Natural killer cell treated with Interleukin-12 subunit alpha and Interleukin-12 subunit beta and Interleukin-15 and Interleukin-18, amount 100 ng/mL, for 72 hours (primary cell): ENCODE measurements at places on chromosomes 6 and 20.

- no peak overlapping the region for H3K4me3 ChIP-seq
- H3K27ac ChIP-seq: no peak overlapping the region
- peaks cover 3% of the 10 kb centered on the region for H3K4me1 ChIP-seq
- H3K36me3 ChIP-seq: no peaks in the 10 kb centered on the region
- DNase-seq: no peak
- no peaks in the 10 kb centered on the region for H3K27me3 ChIP-seq
Measured at GRCh38 chr6:169167581-169168301, 85.9 kb downstream of the THBS2 start.

DNA sequence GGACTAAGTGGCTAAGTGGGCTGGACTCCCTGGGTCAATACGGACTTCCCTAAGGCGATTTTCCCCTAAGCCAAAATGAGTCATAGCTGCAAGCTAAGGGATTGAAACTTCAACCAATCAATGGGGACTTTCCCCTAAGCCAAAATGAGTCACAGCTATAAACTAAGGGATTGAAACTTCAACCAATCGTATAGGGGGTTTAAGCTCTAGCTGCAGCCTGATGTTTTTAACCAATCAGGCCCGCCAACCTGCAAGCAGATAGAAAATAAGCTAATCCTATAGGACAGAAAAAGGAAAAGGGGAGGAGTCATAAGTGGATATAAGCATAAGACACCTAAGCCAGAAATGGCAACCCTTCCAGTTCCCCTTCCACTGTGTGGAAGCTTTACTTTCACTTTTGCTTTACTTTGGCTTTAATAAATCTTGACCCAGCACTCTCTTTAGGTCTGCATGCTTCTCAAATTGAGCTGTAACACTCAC is 655.0 kb upstream of the HS3ST5 start:
- peaks cover 5% of the 10 kb centered on the region for H3K36me3 ChIP-seq
- DNase-seq: no peak
- H3K4me1 ChIP-seq: no peaks in the 10 kb centered on the region
- peak overlapping the region; percentile 61 for H3K4me3 ChIP-seq
- no peak overlapping the region for H3K27ac ChIP-seq

- DNase-seq: no peak
- H3K27me3 ChIP-seq: peaks cover 29% of the 10 kb centered on the region
- no peak overlapping the region for H3K4me3 ChIP-seq
- no peak overlapping the region for H3K27ac ChIP-seq
- H3K36me3 ChIP-seq: no peaks in the 10 kb centered on the region
Measured at GRCh38 chr6:154440422-154441043, 70.0 kb downstream of the CNKSR3 start.

- no peaks in the 10 kb centered on the region for H3K4me1 ChIP-seq
- peaks cover 24% of the 10 kb centered on the region for H3K36me3 ChIP-seq
- H3K27me3 ChIP-seq: peaks cover 13% of the 10 kb centered on the region
- no peak for DNase-seq
Measured at GRCh38 chr20:33947709-33948295, 45.9 kb upstream of the RALY start.

GRCh38 chr20:62225820-62226635 is 6.0 kb upstream of the HRH3 start:
- H3K27ac ChIP-seq: no peak overlapping the region
- H3K4me1 ChIP-seq: no peaks in the 10 kb centered on the region
- no peaks in the 10 kb centered on the region for H3K36me3 ChIP-seq
- no peak overlapping the region for H3K4me3 ChIP-seq
- H3K27me3 ChIP-seq: peaks cover 23% of the 10 kb centered on the region

GRCh38 chr6:87993356-87993755 is 54.3 kb upstream of the SPACA1 start:
- no peaks in the 10 kb centered on the region for H3K36me3 ChIP-seq
- H3K27me3 ChIP-seq: peaks cover 15% of the 10 kb centered on the region
- H3K27ac ChIP-seq: no peak overlapping the region
- H3K4me3 ChIP-seq: no peak overlapping the region
- H3K4me1 ChIP-seq: no peaks in the 10 kb centered on the region
- no peak for DNase-seq

DNA sequence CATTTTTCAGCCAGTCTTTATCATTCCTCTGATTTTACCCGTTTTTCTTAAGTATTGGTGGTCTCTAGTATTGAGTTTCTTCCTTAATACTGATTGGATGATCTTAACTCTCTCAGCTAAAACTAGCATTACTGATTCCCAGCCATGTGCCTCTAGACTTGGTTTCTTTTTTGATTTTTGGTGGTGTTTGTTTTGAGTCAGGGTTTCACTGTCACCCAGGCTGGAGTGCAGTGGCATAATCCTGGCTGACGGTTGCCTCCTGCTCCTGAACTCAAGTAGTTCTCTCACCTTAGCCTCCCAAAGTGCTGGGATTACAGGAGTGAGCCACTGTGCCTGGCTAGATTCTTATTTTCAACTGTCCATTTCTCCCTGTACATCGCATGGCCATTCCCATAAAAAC is 24.9 kb downstream of the DPPA5 start:
- no peaks in the 10 kb centered on the region for H3K4me1 ChIP-seq
- H3K4me3 ChIP-seq: no peak overlapping the region
- H3K27me3 ChIP-seq: peaks cover 25% of the 10 kb centered on the region
- H3K36me3 ChIP-seq: no peaks in the 10 kb centered on the region

DNA sequence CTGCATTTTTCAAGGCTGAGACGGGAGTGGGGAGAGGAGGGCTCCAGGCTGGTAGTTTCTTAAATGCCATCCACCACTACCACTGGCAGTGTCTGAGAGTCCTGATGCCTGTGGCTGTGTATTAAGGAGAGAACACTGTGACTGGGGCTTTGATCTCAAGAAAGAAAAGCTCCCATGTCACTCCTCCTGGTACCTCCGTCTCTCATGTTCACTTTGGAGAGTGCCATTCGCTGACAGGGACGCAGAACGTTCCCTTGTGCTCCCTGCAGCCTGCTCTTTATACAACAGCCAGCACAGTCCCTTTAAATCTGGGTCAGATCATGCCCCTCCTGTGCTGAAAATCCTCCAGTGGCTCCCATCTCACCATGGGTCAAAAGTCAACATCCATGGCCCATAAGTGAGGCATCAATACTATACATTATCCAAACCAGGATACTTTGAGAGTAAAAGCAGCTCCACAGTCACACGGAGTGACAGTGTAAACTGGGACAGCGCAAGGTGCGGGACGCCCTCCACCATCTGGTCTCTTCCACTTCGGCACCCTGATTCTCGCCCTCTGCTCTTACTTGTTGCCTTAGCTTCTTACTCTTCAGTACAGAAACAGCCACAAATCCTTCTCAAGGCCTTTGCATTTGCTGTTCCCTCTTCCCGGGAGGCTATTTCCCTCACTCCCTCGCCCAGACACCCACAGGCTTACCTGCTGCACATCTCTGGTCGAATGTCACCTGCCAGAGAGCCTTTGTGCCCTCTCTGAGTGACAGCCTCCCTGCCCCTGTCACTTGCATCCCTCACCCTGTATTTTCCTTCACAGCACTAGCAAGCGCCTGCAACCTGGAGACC is 20.0 kb downstream of the PDYN start:
- no peak overlapping the region for H3K27ac ChIP-seq
- no peak for DNase-seq
- no peaks in the 10 kb centered on the region for H3K36me3 ChIP-seq
- H3K27me3 ChIP-seq: peaks cover 63% of the 10 kb centered on the region
- H3K4me1 ChIP-seq: no peaks in the 10 kb centered on the region
- no peak overlapping the region for H3K4me3 ChIP-seq

DNA sequence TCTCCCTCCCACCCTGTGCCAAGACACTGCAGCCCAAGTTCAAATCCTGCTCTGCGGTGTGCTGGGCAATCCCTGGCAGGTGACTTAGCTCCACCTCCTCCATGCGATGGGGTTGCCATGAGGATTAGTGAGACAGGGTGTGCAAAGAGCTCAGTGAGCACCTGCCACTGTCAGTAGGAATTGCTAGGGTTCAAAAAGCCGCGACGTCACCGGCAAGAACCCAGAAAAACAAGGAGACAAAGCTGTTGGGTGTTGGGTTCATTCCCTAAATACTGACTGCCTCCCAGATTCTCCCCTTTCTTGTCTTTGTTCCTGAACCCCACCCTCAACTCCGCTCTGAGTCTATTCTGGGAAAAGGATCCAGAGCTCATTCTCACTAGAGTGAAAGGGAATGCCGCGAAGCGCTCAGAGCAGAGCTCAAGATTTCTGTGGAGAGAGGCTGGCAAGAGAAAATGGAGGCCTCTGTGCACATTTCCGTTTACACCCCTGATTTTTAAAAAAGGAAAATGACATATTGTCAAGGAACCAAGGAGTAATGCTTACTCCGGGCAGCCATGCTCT is 13.3 kb downstream of the PMEPA1 start:
- no peak for DNase-seq
- H3K4me1 ChIP-seq: peaks cover 9% of the 10 kb centered on the region
- no peak overlapping the region for H3K27ac ChIP-seq
- H3K27me3 ChIP-seq: peaks cover 16% of the 10 kb centered on the region
- no peak overlapping the region for H3K4me3 ChIP-seq
- H3K36me3 ChIP-seq: no peaks in the 10 kb centered on the region

- no peak overlapping the region for H3K4me3 ChIP-seq
- H3K4me1 ChIP-seq: peaks cover 5% of the 10 kb centered on the region
- H3K27me3 ChIP-seq: peaks cover 6% of the 10 kb centered on the region
- DNase-seq: no peak
Measured at GRCh38 chr6:166514196-166514595, 72.3 kb downstream of the RAMACL start.

GRCh38 chr20:1283522-1284510 is 17.7 kb downstream of the SNPH start:
- H3K27me3 ChIP-seq: no peaks in the 10 kb centered on the region
- H3K36me3 ChIP-seq: no peaks in the 10 kb centered on the region
- no peak for DNase-seq
- H3K4me3 ChIP-seq: no peak overlapping the region
- no peak overlapping the region for H3K27ac ChIP-seq

- H3K27ac ChIP-seq: no peak overlapping the region
- peaks cover 10% of the 10 kb centered on the region for H3K4me1 ChIP-seq
- no peak for DNase-seq
- no peak overlapping the region for H3K4me3 ChIP-seq
Measured at GRCh38 chr20:24630486-24631172, 161.2 kb downstream of the SYNDIG1 start.

- no peaks in the 10 kb centered on the region for H3K4me1 ChIP-seq
- H3K4me3 ChIP-seq: no peak overlapping the region
- H3K27ac ChIP-seq: no peak overlapping the region
- H3K36me3 ChIP-seq: no peaks in the 10 kb centered on the region
Measured at GRCh38 chr6:24534329-24534728, 39.6 kb downstream of the ALDH5A1 start.

DNA sequence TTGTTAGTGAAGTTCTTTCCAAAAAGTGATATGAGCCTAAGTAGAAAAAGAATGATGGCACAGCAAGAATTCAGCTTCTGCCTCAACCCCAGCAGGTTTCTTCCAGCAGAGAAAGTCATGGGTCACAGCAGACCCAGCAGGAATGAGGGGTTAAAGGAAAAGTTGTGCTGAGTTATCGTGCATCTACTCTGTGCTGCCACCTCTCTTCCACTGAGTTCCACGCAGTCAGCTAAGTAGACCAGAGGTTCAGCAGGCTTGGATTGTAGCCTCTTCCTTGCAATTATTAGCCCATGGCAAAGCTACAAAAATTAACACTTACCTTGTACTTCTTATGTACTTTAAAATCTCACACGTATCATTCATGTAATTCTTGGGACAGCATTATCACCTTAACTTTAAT is 510.8 kb downstream of the PTPRT start:
- H3K36me3 ChIP-seq: no peaks in the 10 kb centered on the region
- no peaks in the 10 kb centered on the region for H3K27me3 ChIP-seq
- H3K4me3 ChIP-seq: no peak overlapping the region
- H3K27ac ChIP-seq: no peak overlapping the region

GRCh38 chr6:18680842-18681241 is 293.7 kb downstream of the RNF144B start:
- no peak overlapping the region for H3K27ac ChIP-seq
- no peaks in the 10 kb centered on the region for H3K36me3 ChIP-seq
- H3K4me3 ChIP-seq: no peak overlapping the region
- H3K4me1 ChIP-seq: no peaks in the 10 kb centered on the region
- H3K27me3 ChIP-seq: no peaks in the 10 kb centered on the region
- no peak for DNase-seq

DNA sequence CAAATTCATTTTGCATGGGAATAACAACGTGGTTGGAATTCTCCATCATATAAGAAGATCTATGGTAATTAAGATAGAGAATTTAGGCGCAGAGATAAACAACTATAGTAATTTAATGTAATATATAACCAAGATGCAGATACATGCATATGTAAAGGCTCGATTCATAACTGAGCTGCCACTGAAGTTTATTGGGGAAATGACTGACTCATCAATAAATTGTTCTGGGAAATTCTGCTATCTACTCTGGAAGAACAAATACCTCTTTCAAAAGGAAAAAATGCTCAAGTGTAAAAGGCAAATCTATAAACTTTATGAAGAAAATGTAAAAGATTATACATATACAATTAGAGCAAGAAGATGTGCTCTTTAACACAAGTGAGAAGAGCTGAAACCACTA is 596.4 kb downstream of the MMUT start:
- H3K27me3 ChIP-seq: no peaks in the 10 kb centered on the region
- no peaks in the 10 kb centered on the region for H3K4me1 ChIP-seq
- H3K4me3 ChIP-seq: no peak overlapping the region
- no peak overlapping the region for H3K27ac ChIP-seq
- H3K36me3 ChIP-seq: peaks cover 5% of the 10 kb centered on the region

- no peak overlapping the region for H3K4me3 ChIP-seq
- H3K4me1 ChIP-seq: peaks cover 20% of the 10 kb centered on the region
- H3K27me3 ChIP-seq: no peaks in the 10 kb centered on the region
- DNase-seq: no peak
- no peaks in the 10 kb centered on the region for H3K36me3 ChIP-seq
Measured at GRCh38 chr20:2914160-2914559, 40.9 kb downstream of the PTPRA start.

DNA sequence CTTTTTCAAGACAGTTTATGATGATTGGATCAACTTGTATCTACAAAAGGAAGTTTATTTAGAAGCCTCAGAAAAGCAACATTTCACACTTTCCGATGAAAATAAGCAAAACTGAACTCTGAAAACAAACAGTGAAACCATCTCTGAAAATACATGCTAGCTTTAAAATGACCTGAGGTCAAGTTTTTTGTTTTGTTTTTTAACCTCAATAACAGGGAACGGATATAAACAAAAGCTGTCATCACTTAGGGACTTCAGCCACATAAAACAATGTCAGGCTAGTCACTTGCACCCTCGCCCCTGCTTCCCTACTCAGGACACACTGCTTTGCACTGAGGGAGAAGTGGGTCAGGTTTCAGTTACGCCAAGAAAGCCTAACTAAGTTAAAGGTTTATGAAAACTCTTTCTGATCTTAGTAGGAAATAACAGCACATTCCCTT is 11.6 kb downstream of the BACH2 start:
- peak overlapping the region; percentile 89 for H3K4me3 ChIP-seq
- H3K27me3 ChIP-seq: peaks cover 23% of the 10 kb centered on the region
- H3K36me3 ChIP-seq: peaks cover 7% of the 10 kb centered on the region
- peaks cover 29% of the 10 kb centered on the region for H3K4me1 ChIP-seq
- peak overlapping the region; percentile 86 for H3K27ac ChIP-seq

DNA sequence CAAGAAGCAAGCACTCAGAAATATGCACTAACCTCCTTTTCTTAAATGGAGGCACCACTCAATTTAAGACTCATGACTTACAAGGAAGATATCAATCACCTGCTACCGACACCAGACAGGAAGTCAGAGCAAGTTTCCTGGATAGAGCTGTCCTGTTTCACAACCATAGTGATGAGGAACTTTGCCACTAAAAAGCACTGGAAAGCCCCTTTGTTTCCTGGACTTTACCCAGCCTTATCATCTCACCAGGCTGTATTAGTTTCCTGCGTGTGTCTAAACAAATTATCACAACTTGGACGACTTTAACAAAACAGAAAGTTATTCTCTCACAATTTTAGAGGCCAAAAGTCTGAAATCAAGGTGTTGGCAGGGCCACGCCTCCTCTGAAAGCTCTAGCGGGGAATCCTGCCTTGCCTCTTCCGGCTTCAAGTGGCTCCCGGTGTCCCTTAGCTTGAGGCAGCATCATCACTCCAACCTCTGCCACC is 253.8 kb upstream of the STXBP5 start:
- H3K27ac ChIP-seq: peak overlapping the region; percentile 56
- peaks cover 3% of the 10 kb centered on the region for H3K27me3 ChIP-seq
- DNase-seq: no peak
- no peak overlapping the region for H3K4me3 ChIP-seq
